ENCODE measurements at places on chromosomes 12 and 14.

GRCh38 chr12:115364921-115365320, 680.9 kb upstream of the TBX3 start:
- no peak for DNase-seq

GRCh38 chr14:93954900-93955849, 21.2 kb downstream of the ASB2 start:
- no peak for DNase-seq

GRCh38 chr12:127459687-127460086, 807.3 kb upstream of the TMEM132C start:
- DNase-seq, result no peak

DNA sequence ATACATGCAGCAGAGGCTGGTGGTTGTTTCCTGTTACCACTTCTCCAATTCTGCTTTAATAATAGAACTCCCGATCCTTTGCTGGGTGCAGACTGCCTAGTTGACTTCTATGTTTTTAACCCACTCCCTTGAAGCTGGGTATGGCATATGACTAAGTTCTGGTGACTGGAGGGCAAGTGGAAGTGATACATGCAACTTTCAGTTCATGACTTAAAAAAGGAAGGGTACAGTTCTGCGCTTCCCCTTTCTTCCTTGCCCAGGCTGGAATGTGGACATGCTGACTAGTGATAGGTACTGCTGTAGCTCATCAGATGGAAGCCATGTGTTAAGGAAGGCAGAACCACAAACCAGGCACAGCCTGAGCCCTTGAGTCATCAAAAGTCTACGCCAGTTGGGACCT, 2.4 kb upstream of the A2M start:
- no peak for DNase-seq

- no peak for DNase-seq
These were observed 2.4 kb upstream of the SSTR1 start for GRCh38 chr14:38205119-38205813.

DNA sequence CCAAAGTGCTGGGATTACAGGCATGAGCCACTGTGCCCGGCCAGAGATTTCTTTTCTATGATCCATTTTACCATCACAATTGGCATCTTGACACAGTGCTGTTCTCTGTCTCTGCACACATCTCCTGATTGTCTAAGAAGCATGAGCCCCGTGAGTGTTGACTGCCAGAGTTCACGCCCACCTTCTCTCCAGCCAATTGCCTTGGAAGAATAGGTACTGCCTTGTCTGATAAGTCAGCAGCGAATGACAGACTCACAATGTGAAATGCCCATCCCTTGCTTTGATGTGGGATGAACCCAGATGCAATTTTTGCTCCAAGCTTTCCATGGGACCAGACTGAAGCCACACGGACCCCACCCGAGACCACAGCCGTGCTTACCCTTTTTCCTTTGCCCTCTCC, 19.3 kb downstream of the EIF5 start:
- no peak for DNase-seq

GRCh38 chr12:1776170-1776921, 44.0 kb upstream of the LRTM2 start:
- DNase-seq, result peak; percentile 72

DNA sequence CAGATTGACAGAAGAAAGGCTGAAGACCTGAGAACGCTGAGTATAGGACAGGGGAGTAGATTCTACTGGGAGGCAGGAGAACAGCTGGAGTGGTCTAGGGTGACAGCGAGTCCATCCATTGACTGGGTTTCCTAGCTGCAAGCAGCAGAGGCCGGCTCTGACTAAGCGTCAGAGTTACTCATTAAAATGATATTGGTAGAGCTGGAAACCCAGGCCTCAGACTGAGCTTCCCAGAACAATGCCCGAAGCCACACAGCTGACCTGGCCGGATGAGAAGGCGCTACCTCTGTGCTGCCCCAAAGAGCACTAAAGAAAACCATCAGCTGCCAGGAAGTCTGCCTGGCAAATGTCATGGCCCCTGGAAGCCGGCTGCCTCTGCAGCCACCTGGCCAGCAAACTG, 78.5 kb upstream of the FZD10 start:
- DNase-seq, result no peak

DNA sequence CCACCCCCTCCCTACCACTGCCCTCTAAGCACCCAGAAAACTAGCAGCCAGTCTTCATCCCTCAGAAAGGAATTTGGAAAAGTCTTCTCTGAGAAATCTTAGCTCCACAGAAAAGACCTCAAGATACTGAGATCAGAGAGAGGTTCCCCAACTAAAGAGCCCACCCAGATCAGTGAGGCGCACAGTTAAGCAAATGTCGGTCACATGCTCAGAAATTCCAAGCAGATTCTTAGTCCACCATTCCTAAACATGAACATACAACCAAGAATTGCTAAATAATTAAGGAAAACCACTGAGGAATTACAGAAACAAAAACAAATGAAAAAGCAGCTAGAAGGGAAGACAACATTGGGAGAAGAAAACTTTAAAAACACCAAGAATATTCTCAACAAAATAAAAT, 32.3 kb downstream of the MED13L start:
- DNase-seq, result no peak

DNA sequence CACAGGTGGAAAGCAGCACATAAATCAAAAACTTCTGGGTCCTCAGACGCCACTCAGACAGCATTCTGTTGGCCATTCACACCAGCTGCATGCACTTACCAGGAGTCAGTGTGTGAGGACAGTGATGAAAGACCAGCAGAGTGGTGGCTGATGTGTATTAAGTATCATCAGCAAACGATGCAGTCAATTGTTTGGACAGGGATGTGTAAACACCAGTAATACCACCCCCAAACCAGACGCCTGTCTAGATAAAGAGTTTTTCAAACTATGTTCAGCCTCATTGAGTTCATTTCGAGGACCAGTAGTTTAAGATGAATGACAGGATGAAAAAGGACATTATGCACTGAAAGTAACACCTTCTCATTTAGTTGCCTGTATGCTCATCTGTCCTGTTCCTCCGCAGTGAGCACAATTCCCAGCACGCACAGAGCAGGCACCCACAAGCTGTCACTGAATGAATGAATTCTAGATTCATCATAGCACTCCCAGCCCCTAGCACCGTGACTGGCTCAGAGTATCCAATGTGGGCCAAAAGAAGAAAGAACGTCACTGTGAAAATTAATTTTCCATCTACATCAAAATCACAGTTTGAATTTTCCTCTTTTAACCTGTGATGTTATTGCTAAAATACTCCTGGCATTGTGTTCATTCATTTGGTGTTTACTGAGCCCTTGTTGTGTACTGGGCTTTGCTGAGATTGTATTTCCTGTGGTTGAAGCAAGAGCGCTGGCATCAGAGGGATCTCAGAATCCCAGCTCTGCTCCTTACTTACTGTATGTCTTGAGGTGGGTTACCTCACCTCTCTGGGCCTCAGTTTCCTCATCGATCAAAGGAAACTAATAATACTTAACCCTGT, 124.8 kb upstream of the NOS1 start:
- DNase-seq, result no peak

- no peak for DNase-seq
These were observed 65.6 kb upstream of the FUT8 start for GRCh38 chr14:65346895-65347294.

DNA sequence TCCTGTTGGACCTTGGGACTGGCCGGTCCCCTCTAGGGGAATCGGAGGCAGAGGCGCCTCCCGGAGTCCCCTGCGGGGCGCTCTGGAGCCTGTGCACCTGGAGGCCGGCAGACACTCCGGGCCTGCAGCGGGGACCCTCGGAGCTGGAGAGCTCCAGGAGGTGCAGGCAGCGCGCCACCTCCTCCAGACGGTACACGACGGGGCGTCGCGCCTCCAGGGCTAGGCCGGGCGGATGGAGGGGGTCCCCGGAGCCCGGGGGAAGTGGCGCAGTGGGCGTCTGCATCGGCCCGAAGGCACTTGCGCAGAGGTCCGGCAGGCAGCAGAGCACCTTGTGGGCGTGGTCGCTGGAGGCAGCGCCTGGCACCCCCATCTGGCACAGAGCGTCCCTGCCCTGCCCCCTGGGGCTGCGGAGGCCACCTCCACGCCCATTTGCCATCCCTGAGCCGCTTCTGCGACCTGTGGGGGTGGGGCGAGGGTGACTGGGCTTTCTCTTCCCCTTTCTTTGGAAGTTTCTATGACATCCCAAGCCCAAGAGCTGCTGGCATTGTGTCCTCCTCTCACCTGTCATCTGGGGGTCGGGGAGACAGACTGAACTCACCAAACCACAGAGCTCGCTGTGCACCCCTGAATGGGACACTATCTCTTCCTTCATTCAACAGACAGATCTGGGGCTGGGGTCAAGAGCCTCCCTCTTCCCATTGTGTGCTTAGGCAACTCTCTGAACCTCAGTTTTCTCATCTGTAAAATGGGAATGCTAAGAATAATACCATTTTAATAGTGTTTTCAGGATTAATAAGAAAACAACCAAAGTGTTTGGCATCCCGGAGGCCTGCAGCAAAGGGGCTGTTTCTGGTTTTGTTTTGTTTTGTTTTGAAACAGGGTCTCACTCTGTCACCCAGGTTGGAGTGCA, 37.5 kb upstream of the CORO1C start:
- DNase-seq, result no peak

DNA sequence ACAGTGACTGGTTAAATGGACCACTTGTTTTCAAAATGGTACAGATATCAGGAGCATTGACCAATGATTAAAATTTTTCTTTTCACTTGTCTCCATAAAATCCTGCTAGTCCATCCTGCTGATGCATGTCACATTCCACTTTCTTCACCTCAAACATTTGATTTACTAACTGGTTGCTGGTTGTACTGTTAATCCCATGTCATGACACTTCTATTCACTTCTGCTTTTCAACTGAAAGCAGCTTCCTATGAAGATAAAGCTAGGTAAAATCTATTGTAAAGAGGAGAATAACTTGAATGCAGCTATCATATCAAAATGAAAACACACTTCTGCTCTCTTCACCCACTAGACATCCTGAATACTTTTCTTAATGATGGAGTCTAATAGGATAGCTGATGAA, 149.6 kb upstream of the OTX2 start:
- DNase-seq, result no peak

DNA sequence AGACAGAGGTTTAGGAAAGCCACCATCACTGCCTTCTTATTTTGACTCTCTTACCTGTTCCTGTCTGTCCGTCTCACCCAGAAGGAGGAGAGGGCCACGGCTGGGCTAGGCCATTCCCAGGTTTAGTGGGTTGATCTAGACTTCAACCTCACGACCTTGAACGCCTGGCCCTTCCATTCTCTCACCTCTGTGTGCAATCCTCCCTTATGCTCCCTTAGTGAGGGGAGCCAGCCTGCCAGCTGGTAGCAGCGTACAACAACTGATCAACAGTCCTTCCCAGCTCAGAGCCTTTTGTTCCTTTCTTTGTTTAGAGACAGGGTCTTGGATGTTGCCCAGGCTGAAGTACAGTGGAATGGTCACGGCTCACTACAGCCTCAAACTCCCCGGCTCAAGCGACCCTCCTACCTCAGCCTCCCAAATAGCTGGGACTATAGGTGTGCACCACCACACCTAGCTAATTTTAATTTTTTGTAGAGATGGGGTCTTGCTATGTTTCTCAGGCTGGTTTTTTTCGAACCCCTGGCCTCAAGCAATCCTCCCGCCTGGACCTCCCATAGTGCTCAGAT, 123.9 kb downstream of the ZNF664 start:
- DNase-seq, result no peak

DNA sequence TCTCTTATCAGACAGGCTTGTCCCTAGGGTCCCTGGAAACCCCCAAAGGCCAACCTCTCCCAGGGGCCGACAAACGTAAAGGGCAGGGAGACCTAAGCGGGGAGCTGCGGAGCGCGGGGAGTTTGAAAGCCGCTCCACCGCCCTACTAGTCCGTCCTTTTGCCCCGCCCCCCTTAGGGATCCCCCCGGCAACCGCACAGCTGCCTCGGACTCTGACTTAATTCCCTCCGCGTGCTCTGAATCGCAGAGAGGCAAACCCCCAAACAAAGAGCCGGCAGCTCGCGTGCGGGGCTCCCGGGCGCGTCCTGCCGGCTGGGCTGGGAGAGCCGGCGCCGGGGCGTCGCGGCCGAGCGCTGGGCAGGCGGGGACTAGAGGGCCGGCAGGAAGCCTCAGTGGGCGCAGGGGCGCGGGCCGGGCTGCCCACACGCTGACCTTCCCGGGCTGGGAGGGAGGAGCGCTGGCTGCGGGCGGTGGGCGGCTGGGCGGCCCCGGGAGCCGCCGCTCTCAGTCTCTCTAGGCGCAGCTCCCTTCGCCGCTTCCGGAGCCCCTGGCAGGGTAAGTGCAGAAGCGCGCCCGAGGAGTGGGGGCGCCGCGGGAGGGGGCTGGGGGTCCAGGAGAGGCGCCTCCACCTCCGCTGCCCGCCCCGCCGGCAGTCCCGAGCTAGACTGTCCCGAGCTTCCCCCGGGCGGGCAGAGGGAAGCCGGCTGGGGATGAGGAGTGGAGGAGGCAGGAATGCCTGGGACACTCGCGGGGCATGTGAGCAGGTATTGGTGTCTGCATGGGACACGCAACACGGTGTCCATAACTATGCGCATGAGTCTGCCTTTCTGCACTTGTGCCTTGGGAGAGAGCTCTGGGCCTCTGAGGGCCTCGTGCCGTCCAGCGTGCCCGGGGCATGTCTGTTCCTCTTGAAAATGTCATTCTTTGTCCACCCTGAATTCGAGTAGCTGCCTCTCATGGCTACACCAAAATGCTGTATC, at the start of gene TSPAN11:
Gene TSPAN11, plus strand, starts transcription at position 506 of the 979 bp plus-strand sequence. CDS start 27,244 bp downstream, outside the sequence.
- no peak for DNase-seq

DNA sequence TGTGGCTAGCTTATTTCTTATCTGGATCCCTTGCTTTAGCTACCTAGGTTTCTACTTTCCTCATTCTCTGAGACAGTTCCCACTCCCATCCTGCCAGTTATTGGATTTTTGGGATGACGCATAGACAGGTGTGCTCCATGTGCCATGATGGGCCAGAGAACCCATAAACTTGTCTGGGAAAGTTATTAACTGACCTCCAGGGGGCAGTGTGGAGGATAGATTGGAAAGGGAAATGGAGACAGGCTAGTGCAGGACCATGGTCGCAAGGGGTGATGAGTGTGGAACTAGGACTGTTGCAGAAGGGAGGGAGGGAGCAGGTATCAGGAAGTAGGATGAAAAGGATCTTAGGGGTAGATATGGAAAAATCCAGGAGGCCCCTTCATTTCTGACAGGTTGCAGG, 80.3 kb downstream of the ESRRB start:
- DNase-seq, result peak; percentile 5

DNA sequence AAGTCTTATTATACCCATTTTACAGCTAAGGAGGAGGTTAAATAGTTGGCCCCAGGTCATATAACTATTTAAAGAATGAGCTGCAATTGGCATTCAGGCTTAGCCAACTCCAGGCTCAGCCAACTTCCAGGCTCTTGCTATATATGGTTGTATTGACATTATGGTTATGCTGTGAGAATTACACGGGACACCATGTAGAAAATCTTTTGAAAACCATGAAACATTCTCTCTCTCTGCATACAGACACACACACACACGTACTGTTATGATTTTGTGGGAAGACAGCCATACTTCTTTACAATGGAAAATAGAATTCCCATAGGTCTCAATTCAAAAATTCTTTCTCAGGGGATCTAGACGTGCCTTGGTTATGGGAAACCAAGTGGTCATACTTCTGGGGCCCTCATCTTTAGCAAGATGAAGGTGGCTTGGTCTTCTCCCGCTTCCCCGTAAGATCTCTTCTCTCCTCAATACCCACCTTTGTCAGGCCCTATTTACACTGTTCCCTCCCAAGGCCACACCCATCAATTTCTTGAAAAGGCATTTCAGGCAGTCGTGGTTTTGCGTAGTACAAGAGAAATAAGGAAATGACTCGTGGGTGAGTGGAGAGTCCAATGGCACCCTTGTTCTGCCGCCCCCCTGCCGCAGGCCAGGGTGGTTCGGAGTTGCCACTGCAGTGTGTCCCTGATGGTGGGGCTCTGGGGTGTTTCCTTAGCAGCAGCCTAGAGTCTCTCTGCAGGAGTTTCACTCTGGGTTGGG, 10.0 kb upstream of the GPRC5A start:
- peak; percentile 37 for DNase-seq

Data from RCC 7860 (cell line).